Prostate gland (tissue), 2 donors: ENCODE measurements at places on chromosomes 13 and 19. TPM values are rescaled to one million over a fixed set of nuclear protein-coding genes. Genes with fewer than 3 reads are reported as not detected.

ZNF878 gene
- not detected for total RNA-seq

OVOL3 gene
- total RNA-seq: not detected

S1PR4 gene
- total RNA-seq: 0.14 TPM

RTBDN gene
- not detected for total RNA-seq

ATP4A gene
- not detected for total RNA-seq

TBXA2R gene
- total RNA-seq: 1.1 TPM

GRCh38 chr19:31141301-31141700, 207.9 kb downstream of the TSHZ3 start:
- no peak for DNase-seq

GRCh38 chr13:79776531-79777295, 295.8 kb downstream of the NDFIP2 start:
- no peak for DNase-seq

DNA sequence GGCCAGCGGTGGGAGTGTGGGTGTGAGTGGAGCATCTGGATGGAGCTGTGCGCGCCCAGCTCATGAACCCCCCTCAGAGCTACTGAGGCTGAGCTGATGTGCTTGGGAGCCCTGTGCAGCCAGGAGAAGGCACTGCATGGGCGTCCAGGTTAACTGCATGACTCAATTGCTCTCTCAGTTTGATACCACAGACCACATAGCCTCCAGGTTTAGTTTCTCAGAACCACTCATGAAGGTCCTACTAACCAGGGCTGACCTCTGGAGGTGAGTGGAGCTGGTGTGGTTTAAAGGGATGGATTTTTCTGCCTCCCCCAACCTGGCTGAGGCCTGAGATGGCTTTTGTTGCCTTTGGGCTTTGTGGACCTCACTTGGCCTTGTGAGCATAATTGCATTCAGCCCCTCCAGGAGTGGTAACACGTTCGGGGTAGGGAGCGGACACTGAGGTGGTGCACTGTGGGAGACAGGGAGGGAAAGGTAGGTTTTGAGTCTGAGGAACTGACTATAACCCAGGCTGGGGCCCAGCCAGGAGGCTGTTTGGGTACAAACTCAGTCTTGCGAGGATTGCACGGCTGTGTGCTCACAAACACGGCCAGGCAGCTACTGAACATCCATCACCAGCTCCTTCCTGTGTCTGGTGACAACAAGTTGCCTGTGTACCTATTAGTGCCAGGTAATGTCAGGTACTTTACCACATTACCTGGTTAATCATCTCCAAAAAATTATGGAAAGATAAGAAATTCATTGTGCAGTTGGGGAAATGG, 97.5 kb downstream of the RGCC start:
- no peak for DNase-seq

GRCh38 chr19:7738023-7738422, 6.1 kb upstream of the CLEC4G start:
- DNase-seq: no peak

DNA sequence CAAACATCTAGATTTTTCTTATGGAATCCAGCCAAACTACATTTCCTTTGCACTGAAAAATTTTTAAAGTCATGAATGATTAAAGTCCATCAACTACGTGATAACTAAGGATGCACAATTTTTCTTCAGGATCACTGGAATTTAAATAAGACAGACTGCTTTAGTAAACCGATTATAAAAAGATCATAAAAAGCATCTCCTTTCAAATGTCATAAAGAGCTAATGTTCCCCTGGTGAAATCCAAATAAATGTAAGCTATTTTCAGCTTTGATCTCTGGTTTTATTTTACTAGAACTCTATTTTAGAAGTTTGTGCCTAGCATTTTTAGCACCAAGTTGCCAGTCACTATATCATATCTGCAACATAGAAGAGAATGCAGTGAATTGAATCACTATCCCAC, 460.8 kb downstream of the RFC3 start:
- no peak for DNase-seq

- no peak for DNase-seq
Measured at GRCh38 chr13:50598338-50598737, 245.2 kb downstream of the DLEU7 start.

DNA sequence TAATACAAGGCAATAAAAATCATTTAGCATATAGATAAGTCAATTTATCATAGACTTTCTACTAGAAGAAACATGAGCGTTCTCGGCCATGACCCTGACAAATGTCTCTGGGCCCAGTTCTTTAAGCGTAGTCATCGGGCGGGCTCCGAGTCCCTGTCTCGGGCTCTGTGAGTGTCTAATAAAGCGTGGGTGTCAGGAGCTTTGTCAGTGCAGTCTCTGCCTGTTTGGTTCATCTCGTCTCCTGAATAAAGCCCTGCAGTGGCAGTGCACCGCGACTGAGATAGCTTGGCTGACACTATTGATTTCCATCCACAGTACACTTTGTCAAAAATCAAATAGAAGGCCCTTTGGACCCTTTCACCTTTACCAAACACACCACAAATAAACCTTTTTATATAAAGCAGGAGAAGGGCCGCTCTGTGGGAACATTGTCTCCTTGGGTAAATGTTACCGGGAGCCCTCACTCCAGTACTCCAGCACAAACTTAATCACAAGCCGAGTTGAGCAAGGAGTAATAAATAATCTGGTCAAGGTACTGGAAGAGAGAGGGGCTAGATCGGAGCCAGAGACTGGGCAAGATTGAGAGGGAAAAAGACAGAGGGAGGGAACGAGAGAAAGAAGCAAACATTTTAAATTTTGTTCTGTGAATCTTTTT, 368.2 kb upstream of the TSHZ3 start:
- DNase-seq: peak; percentile 23

DNA sequence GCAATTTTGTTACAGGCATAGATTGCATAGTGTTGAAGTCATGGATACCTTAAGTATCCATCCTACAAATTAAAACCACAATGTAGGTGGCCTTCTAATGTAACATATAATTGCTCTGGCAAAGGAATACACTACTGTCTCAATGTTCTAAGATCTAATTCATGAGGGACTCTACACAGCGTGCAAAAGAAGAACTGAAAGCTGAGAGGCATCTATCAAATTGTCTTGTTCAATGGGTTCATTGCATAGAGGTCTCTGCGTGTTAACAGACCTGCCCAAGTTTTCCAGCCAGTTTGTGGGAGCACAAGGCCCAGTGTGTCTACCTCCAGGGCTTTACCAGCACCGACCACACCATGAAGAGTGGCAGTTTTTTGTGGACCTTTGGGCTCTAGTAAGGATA, 451.4 kb downstream of the ITGBL1 start:
- DNase-seq: no peak

- no peak for DNase-seq
Measured at GRCh38 chr13:82976499-82976898, 905.8 kb downstream of the SLITRK1 start.

DNA sequence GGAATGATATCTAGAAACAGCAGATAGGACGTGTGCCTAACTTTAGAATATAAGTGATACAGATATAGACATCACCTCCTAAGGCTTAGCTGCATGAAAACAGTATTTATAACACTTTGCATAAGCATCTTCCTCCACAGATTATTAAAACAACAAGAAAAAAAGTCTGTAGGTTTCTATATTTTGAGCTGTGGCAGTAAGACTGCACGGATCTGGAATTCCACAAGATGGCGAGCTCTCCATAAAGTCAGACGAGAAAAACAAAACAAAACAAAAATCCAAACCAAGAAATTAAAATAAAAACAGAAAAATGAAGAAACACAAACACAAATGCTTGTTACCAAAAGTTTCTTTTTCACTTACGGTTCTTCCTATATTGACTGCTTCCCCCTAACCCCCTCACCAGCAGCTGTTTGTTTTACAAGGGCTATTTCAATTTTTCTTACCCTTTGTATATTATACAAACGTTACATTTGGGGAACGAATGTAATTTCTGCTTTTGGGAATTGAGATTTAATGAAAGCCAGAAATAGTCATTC, 285.8 kb downstream of the MYO16 start:
- DNase-seq: no peak

DNA sequence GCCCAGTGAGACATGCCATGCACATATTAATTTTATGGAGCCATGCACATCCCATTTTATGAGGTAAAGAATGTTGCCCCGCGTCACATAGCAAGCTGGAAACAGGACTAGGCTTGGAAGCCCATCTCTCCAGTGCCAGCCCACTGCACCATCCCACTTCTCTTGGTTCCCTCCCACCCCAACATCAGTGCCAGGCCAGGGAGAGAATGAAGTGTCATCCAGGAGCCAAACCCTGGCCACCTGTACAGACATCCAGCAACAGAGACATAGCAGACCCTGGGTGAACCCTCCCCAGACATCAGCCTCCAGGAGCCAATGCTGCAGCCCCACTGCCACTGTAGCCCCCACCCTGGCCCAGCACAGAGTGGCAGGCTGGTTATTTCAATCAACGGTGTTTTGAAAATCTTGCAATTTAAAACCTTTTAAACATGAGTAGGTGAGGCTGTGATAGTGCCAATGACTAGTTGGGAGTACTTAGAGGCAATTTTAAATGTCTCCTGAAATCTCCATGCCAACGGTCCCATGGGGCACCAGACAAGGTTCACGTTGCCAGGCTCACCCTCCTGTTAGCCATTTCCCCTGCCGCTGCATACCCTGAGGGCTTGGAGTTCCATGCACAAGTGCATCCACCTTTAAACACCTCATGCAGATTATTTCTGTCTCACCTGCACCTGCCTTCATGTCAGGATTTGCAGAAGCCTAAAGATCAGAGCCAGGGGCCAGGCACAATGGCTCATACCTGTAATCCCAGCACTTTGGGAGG, 34.7 kb downstream of the VSTM2B start:
- no peak for DNase-seq

DNA sequence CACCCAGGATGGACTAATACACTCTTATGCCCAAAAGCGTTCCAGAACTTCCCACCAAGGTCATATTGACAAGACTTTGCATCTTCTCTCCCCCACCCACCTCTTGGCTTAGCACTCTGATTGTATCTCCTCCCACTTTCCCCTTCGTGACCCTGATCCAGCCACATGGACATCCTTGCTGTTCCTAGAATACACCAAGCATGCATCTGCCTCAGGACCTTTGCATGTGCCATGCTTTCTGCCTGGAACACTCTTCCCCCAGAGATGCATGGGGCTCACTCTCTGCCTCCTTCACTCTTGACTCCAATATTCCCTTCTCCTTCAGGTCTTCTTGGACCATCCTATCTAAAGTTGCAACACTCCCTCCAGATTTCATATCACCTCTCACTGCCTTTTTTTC, 16.2 kb upstream of the LAIR1 start:
- no peak for DNase-seq

DNA sequence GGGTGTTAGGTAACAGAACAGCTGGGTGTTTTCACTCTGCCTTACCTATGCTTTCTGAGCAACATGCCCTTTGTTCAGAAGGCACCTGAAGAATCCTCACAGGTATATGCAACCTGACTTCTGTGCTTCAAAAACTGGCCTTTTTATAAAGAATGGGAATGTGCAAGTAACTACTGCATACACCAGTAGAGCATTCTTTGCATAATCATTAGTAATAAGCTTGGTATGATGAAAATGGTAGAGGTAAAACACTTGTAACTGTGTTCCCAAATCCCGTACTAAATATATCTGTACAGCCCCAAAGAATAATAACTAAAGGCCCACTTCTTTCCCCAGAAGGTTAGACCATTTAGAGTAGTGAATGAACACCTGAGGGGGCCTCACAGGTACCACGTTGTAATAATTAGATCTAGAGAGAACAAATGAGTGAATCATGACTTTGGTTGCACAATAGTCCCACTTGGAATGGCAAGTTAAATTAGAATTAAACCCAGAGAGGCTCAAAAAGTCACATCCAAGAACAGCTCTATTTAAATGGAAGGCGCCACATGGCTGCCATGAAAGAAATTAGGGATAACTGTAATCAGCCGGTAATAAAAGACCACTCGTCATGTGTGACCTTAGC, 413.9 kb downstream of the KLF12 start:
- no peak for DNase-seq

DNA sequence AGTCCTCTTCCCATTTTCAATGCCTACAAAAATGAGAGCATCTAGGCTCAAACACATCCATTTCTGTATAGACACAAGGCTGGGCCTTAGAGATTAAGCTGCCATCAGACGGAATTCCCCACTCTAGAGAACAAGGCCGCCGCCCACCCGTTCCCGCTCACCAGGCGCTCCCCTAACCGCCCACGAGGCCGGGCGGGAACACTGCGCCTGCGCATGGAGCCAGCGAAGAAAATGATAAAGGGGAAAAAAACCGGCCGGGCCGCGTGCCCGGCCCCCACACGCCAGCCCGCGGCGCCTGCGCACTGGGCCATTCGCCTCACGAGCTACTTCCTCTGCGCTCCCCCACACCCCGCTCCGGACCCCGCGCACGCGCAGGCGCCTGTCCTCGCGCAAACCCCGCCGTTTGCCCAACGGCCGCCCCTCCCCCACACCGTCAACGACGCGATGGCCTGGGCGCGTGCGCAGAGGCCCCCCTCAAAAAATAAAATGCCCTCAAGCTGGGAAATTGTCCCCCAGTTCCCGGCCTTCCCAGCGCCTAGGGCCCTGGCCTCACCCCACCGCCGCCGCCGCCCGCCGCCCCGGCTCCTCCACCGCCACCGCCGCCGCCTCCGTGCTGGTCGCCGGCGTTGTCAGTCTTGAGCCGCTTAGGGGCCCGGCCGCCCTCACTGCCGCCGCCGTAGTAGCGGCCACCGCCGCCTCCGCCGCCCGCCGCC, 483 bp downstream of the HNRNPL start:
- DNase-seq: peak; percentile 93

DNA sequence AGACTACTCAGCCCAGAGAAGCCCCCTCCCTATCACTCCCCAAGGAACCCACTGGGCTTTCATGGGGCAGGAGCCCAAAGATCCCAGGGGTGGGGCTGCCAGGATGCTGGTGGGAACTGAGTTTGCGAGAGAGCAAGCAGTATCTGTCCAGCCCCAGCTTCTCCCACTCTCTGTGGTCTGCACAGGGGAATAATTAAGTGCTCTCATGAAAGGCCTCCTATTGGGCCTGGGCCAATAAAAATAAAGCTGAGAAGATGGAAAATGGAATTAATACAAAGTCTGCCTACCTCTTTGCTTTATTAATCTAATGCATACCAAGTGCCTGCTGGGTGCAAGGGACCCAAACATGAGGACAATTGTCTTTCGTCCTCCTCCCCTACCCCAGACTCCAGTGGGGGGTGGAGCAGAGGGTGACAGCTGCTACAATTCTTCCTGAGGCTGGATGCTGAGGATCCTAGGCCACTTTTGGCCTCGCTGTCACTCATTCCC, 5.4 kb downstream of the DDX39A start:
- no peak for DNase-seq

GRCh38 chr19:14661372-14661924, 13.2 kb downstream of the ADGRE3 start:
- no peak for DNase-seq

DNA sequence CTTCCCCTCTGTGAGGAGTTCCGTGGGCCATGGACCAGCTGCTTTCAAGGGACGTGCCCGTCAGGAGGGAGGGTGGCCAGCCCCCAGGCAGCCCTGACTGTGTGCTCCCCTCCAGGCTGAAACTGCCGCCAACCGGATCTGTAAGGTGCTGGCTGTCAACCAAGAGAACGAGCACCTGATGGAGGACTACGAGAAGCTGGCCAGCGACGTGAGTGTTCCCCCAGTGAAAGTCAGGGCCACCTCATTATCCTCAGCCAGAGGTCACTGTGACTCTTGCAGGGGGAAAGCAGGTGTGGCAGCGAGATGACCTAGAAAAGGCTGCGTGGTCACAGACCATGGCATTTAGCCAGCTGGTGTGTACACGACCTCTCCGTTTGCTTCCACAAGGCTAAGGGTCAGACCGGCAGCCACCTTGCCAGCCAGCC, 29.9 kb downstream of the CAPN12 start:
- no peak for DNase-seq
